ENCODE measurements at places on chromosomes 2 and 18.

- DNase-seq, result no peak
Observed at GRCh38 chr2:74937221-74937880, 21.1 kb upstream of the POLE4 start.

- DNase-seq, result no peak
Observed at GRCh38 chr2:201839727-201840126, 33.4 kb downstream of the CDK15 start.

DNA sequence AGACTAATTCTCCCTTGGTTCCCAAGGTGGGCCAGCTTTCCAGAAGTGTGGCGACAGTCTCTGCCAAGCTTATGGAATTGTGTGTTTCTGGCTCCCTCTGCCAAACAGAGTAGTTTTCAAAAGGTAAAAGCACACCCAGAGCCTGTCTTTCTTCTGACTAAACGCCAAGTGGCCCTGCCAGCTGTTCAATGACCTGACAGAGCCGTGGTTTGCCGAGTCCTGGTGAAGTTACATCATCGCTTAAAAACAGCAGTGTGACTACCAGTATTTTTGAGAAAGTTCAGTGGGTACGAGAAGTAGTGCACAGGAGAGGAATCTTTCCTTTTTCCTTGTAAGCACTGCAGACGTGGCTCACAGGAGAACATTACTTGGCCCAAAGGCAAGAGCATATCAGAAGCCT is 1.9 kb downstream of the PER2 start:
- DNase-seq, result no peak

GRCh38 chr2:16943279-16943958 is 277.8 kb upstream of the CYRIA start:
- DNase-seq, result no peak

DNA sequence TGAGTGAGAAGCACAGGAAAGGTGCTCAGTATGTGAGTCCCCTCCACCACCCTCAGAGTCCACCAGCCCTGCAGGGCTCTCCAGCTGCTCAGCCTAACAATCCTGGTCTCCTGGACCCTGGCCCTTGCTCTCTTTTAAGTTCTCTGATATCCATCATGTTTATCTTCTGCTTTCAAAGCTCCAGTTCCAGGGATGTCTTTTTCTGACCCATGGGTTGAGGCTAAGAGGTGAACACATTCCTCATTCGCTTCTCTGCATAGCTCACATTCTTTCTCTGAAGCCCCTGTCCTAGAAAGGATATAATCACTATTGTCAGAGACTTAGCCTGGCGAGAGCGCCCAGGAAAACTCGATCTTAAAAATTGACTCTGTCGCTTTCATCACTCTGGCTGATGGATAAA is 86.4 kb downstream of the ARL4C start:
- DNase-seq, result no peak
